CD8-positive, alpha-beta memory T cell (primary cell): ENCODE measurements at places on chromosomes 11 and 22.

DNA sequence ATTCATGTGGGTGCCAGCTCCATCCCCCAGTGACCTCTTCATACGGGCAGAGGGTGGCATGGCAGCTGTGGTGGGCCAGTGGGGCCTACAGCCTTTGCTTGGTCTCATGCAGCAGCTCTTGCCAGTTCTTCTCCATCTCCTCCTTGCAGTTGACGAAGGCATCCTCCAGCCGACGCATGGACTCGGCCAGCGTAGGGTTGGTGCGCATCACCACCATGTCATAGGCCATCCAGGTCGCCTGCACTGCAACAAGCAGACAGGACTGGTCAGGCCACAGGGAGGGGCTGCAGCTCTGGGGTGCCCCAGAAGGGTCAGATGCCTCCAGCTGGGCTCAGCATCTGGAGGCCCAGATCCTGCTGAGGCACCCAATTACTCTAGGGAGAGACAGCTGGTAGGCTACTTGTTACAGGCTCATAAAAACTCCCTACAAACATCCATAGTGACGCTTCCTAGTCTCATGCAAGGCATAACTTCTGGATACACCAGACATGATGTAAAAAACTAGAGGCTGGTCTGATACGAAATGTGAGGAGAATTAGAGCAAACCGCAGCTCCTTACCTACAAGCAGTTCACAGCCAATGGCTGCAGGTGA, 5.6 kb downstream of the KLHDC7B start:
- H3K27me3 ChIP-seq = no peaks in the 10 kb centered on the region
- peaks cover 29% of the 10 kb centered on the region for H3K4me1 ChIP-seq
- no peaks in the 10 kb centered on the region for H3K36me3 ChIP-seq

GRCh38 chr22:43880541-43880991, 11.2 kb downstream of the PNPLA5 start:
- H3K27me3 ChIP-seq = no peaks in the 10 kb centered on the region
- no peaks in the 10 kb centered on the region for H3K4me1 ChIP-seq
- no peak overlapping the region for H3K4me3 ChIP-seq
- no peak overlapping the region for H3K27ac ChIP-seq
- DNase-seq = no peak

DNA sequence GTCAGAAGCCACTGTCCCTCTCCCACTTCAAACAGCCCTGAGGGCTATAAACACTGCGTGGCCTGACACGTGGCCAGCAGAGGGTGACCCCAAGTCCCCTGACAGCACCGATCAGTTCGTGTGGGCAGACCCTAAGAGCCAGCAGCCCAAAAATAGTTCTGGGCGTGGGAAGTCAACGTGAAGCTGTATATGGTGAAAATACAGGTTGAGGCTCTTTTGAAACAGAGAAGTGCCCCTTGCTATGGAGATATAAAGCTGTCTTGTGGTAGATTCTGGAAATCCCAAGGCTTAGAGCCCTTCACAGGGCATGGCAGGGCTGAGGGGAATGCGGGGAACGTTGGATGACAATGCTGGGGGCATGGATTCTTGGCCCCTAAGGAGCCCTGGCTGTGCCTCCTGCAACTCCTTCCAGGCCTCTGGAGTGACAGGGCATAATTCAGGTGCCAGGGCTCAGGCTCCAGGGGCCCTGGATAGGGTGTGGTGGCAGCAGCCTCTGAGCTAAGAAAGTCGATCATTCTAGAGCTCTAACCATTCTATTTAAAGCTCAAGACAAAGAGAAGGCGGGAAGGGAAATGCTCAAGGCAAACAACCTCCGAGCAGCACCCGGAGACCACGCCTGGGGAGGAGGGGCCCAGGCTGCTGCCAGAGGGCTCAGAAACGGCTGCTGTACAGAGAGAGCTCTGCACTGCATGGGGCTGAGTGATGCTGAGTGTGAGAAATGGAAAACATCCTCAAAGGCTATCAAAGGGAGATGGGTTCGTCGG, 60.4 kb upstream of the CD5 start:
- peaks cover 50% of the 10 kb centered on the region for H3K4me1 ChIP-seq
- H3K27me3 ChIP-seq = no peaks in the 10 kb centered on the region
- H3K36me3 ChIP-seq = no peaks in the 10 kb centered on the region
- DNase-seq = peak; percentile 65

DNA sequence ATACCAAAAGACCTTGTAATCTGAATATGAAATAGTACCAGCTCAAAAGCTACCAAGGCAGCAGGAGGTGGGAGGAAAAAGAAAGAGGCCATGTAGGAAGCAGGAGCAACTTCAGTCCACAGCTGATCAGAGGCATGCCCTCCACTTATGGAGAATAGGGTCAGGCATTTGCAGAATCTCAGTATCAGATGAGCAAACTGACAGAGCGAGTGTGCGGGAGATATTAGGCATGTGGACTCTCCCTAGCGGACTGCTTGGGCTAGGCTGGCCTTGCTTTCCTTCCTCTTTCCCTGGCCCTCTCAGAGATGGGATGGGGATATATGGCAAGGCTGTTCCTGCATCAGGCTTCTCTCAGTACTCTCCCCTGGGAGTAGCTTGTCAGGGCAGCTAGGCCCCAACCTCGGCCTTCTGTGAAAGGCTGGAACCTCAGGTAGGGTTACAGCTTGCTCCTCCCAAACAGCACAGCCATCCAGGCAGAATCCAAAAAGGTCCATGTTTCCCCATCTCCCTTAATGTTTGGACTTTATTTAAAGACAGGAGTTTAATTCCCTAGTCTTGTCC, 37.0 kb downstream of the ETS1 start:
- no peaks in the 10 kb centered on the region for H3K27me3 ChIP-seq
- H3K4me3 ChIP-seq = peak overlapping the region; percentile 5
- H3K36me3 ChIP-seq = no peaks in the 10 kb centered on the region
- H3K4me1 ChIP-seq = peaks cover 72% of the 10 kb centered on the region

- H3K27me3 ChIP-seq = no peaks in the 10 kb centered on the region
- no peaks in the 10 kb centered on the region for H3K36me3 ChIP-seq
- no peaks in the 10 kb centered on the region for H3K4me1 ChIP-seq
- DNase-seq = no peak
- no peak overlapping the region for H3K4me3 ChIP-seq
Measured at GRCh38 chr11:32575070-32575469, 8.6 kb upstream of the EIF3M start.

DNA sequence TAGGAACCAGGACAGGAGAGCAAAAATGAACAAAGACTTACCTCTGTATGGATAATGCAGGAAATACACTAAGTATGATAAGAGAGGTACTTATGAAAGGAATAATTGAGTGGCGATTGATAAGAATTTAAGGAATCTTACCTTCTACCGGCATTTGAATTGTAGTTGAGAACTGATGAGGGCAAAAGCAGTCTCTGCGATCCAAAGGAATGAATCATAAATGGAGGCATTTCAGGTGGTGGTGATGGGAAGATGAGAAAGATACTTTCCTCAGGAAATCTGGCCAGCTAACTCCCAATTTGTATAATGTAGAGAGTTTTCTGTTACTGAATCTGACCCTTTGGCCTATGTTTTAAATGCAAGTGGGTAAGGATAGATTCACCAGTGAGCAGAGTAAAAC, 71.9 kb upstream of the C11orf87 start:
- H3K27me3 ChIP-seq = no peaks in the 10 kb centered on the region
- H3K4me3 ChIP-seq = no peak overlapping the region
- no peak overlapping the region for H3K27ac ChIP-seq

DNA sequence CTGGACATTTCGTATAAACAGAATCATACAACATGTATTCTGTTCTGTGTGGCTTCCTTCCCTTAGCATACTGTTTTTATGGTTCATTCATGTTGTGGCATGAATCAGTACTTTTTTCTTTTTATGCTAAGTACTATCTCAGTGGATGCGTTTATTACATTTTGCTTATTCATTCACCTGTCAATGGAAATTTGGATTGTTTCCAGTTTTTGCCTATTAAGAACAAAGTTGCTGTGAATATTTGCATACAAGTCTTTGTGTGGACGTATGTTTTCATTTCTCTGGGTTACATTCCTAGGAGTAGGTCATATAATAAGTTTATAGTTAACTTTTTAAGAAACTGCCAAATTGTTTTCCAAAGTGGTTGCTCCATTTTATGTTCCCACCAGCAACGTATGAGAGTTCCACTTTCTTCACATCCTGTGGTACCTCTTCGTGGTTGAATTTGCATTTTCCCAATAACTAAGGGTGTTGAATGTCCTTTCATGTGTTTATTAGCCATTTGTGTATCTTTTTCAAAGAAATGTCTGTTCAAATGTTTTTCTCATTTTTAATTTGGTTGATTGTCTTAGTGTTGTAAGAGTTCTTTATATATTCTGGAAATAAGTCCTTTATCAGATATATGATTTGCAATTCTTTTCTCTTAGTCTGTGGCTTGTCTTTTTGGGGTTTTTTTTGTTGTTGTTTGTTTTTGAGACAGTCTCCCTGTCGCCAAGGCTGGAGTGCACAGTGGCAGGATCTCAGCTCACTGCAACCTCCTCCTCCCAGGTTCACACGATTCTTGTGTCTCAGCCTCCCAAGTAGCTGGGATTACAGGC, 46.0 kb upstream of the MICAL2 start:
- DNase-seq = no peak
- no peaks in the 10 kb centered on the region for H3K36me3 ChIP-seq
- no peaks in the 10 kb centered on the region for H3K4me1 ChIP-seq

DNA sequence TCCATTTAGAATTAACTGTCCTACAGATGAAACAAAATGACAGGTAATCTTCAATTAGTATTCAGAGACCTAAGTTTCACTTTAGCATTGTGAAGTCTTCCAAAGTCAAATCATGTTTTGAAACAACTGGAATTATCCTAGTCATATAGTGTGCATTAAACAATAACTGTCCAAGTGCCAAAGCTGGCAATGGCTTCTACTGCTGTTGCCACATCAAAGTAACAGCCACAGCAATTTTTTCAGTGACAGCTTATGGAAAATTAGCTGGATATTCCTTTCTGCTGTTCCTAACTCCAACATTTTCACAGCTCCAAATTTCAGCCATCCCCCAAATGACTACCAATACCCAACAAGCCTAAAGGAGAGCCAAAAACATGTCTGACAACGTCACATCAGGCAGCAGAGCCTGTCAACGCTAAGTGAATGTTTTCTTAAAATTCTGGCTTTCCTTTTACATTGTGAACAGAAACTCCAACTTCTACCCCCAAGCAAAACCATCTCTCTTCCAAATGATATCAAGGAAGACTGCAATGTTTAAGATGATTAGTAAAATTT, 45.3 kb upstream of the CCDC34 start:
- no peaks in the 10 kb centered on the region for H3K4me1 ChIP-seq
- H3K36me3 ChIP-seq = no peaks in the 10 kb centered on the region
- no peak overlapping the region for H3K4me3 ChIP-seq

- no peak overlapping the region for H3K27ac ChIP-seq
- no peaks in the 10 kb centered on the region for H3K36me3 ChIP-seq
Measured at GRCh38 chr11:117610901-117611300, 186.1 kb downstream of the DSCAML1 start.

- DNase-seq = no peak
- H3K4me1 ChIP-seq = no peaks in the 10 kb centered on the region
- H3K36me3 ChIP-seq = no peaks in the 10 kb centered on the region
- no peak overlapping the region for H3K4me3 ChIP-seq
- H3K27me3 ChIP-seq = no peaks in the 10 kb centered on the region
Measured at GRCh38 chr11:125084761-125085231, 21.7 kb downstream of the SLC37A2 start.

- H3K27ac ChIP-seq = peak overlapping the region; percentile 3
- H3K4me1 ChIP-seq = peaks cover 100% of the 10 kb centered on the region
- H3K4me3 ChIP-seq = peak overlapping the region; percentile 99
- DNase-seq = no peak
- H3K27me3 ChIP-seq = no peaks in the 10 kb centered on the region
- H3K36me3 ChIP-seq = peaks cover 32% of the 10 kb centered on the region
Measured at GRCh38 chr11:67273260-67273990, 7.2 kb downstream of the GRK2 start.

GRCh38 chr22:28029956-28030355, 110.9 kb upstream of the PITPNB start:
- H3K4me1 ChIP-seq = no peaks in the 10 kb centered on the region
- H3K27me3 ChIP-seq = peaks cover 3% of the 10 kb centered on the region

- H3K4me1 ChIP-seq = peaks cover 71% of the 10 kb centered on the region
- H3K27me3 ChIP-seq = no peaks in the 10 kb centered on the region
- H3K27ac ChIP-seq = no peak overlapping the region
- H3K4me3 ChIP-seq = no peak overlapping the region
Measured at GRCh38 chr11:128752379-128752778, 58.5 kb downstream of the FLI1 start.

- no peak overlapping the region for H3K4me3 ChIP-seq
- no peaks in the 10 kb centered on the region for H3K4me1 ChIP-seq
- H3K27me3 ChIP-seq = no peaks in the 10 kb centered on the region
- DNase-seq = no peak
- H3K36me3 ChIP-seq = no peaks in the 10 kb centered on the region
Measured at GRCh38 chr11:1128311-1129142, 29.2 kb upstream of the MUC5AC start.

DNA sequence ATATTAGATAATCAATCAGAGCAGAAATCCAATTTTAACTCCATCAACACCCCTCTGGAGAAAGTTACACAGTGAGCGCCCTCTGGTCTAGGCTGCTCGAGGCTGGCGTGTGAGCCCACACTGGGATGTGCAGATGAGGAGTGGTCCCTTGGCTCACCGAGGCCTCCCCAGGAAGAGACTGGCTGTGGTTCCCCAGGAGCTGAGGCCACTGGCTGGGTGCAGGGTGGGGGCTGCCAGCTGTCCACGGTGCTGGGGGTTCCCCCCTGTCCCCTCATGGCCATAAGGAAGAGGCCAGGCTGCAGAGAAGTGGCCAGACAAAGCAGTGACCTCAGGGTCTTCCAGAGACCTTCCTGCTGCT, 750.7 kb downstream of the BRD1 start:
- no peaks in the 10 kb centered on the region for H3K36me3 ChIP-seq
- no peak overlapping the region for H3K27ac ChIP-seq
- no peaks in the 10 kb centered on the region for H3K27me3 ChIP-seq
- no peaks in the 10 kb centered on the region for H3K4me1 ChIP-seq
- H3K4me3 ChIP-seq = no peak overlapping the region

- H3K27ac ChIP-seq = no peak overlapping the region
- no peaks in the 10 kb centered on the region for H3K36me3 ChIP-seq
- peak; percentile 64 for DNase-seq
- no peaks in the 10 kb centered on the region for H3K27me3 ChIP-seq
- peaks cover 18% of the 10 kb centered on the region for H3K4me1 ChIP-seq
- H3K4me3 ChIP-seq = no peak overlapping the region
Measured at GRCh38 chr11:35272391-35272902, 133.5 kb downstream of the CD44 start.

GRCh38 chr11:20154381-20154780, 5.9 kb downstream of the DBX1 start:
- no peak for DNase-seq
- no peak overlapping the region for H3K27ac ChIP-seq
- H3K4me1 ChIP-seq = peaks cover 4% of the 10 kb centered on the region
- no peak overlapping the region for H3K4me3 ChIP-seq
- no peaks in the 10 kb centered on the region for H3K36me3 ChIP-seq

- H3K4me3 ChIP-seq = no peak overlapping the region
- H3K4me1 ChIP-seq = no peaks in the 10 kb centered on the region
- H3K27me3 ChIP-seq = no peaks in the 10 kb centered on the region
- DNase-seq = no peak
- H3K36me3 ChIP-seq = peaks cover 24% of the 10 kb centered on the region
Measured at GRCh38 chr22:20039683-20040325, 18.9 kb downstream of the TANGO2 start.
